BE2C (cell line): ENCODE measurements at places on chromosomes 6 and 20.

- DNase-seq = no peak
These were observed 133.3 kb upstream of the MAN1A1 start for GRCh38 chr6:119482850-119483285.

DNA sequence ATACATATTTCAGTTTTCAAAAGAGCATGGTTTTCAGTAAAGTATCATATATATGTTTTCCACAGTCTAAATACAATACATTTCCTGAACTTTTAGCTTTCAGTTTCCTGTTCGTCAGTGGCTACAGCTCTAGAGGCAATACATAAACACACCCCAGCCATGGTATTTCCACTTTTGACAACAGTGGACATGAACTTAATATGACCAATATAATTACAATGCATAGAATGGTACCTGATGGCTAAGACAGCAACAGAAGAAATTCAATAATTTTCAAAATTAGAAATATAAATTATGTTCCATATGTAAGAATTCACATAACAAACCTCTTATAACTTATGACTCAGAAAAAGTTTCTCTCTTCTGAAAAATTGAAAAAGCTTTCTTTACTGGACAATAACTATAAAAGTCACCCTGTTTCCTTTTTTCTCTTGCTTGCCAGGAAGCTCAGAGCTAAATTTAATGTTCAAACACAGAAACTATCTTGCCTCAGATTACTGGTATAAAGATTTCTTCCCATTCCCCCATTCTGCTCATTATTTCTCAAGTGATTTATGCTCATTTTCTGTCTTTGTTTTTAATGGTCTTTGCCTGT is 19.2 kb downstream of the FKBP5 start:
- no peak for DNase-seq

GRCh38 chr6:6314596-6314995 is 5.9 kb downstream of the F13A1 start:
- no peak for DNase-seq

- DNase-seq = no peak
These were observed 122.2 kb downstream of the RFPL4B start for GRCh38 chr6:112469306-112469705.

DNA sequence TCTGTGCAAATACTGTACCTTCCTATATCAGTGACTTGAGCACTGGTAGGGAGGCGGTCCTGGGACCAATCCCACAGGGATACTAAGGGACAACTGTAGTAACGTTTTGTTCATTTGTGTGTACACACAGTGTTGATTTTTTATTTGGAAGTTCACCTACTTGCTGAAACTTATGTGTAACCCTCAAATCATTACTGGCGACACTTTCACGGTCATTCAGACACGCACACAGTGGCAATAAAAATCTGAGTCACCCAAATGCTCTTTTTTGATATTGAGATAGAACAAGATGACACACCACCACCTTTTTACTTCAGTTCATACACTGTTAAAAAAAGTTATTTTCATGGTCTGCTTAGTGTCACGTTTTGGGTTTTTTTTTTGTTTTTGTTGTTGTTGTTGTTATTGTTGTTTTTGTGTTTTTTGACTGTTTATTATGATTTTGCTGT is 79.8 kb downstream of the QKI start:
- DNase-seq = no peak

GRCh38 chr20:13113731-13114130 is 105.0 kb downstream of the SPTLC3 start:
- no peak for DNase-seq
